CD4-positive, alpha-beta T cell treated with Interleukin-4 for 1 hour (primary cell): ENCODE measurements at places on chromosomes 4 and X.

DNA sequence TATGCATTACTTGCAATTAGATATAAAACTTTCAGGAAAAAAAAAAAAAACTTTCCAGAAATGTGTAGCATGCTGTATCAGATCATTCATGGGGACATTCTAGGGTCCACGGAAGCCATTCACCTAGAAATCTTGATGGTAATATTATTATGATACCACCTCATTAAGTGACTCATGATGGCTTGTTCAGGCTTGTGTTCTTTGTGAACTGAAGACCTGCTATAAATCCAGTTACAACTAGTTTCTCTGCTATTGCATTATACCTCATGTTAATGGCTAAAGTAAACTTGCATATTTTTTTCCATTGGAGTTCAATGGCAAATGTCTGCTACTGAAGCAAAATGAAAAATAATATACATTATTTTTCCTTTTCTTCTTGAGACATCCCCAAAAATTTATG is 35.3 kb upstream of the PTPN13 start:
- no peak for DNase-seq

DNA sequence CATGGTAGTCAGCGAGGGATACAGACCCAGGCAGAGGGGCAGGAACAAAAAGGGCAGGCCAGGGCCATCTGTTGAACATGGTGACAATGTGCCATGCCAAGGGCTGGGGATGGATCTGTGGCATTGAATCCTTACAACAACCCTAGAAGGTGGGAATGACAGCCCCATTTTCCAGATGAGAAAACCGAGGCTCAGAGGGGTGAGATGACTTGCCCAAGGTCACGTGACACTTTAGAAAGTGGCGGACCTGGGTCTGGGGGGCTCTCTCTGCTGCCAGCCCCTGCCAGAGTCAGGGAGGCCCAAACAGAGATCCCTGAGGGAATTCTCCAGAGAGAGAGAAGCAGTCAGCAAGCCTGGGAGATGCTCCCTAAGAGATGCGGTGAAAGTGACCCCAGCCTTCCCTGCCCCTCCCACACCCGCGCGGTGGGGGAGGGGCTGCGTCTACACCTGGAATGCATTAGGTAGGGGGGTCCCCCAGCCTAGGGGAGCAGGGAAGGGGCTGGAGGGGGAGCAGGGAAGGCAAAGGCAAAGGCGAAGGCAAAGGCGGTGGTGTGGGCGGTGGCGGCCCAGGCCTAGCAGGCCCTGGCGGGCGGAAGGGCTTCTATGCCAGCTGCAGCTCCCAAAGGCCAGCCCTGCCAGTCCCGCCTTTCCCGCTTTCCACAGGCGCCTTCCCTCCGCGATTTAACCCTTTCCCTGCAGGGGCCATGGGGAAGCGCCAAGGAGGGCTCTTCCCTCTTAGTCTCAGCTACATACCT is 13.0 kb downstream of the FGD1 start:
- DNase-seq = no peak

DNA sequence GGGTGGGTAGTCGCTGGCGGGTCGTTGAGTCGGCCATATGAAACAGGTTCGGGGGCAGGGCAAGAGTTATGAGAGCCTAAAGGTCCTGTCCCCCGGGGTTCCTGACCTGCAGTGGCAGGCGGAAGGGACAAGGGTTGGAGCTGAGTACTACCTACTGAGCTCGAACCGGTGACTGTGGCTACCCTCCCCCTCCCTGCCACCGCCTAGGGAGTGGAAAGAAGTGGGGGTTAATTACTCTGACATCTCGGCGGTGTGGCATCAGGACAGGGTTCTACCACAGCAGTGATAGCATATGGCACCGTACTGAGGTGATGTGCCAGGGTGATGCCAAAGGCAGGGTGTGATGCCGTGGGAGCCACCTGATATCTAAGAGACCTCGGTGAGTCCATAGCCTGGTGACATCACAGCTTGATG is 307 bp downstream of the ATG4A start:
- no peak for DNase-seq

GRCh38 chr4:22485737-22486136 is 30.1 kb downstream of the ADGRA3 start:
- no peak for DNase-seq

GRCh38 chr4:47744843-47745382 is 93.0 kb downstream of the CORIN start:
- DNase-seq = no peak
